NCI-H460 (cell line): ENCODE measurements at places on chromosomes 5 and 9.

GRCh38 chr9:70205366-70206020 is 53.3 kb upstream of the SMC5 start:
- DNase-seq = no peak

- no peak for DNase-seq
Observed at GRCh38 chr9:86749894-86750255, 197.4 kb downstream of the GAS1 start.

DNA sequence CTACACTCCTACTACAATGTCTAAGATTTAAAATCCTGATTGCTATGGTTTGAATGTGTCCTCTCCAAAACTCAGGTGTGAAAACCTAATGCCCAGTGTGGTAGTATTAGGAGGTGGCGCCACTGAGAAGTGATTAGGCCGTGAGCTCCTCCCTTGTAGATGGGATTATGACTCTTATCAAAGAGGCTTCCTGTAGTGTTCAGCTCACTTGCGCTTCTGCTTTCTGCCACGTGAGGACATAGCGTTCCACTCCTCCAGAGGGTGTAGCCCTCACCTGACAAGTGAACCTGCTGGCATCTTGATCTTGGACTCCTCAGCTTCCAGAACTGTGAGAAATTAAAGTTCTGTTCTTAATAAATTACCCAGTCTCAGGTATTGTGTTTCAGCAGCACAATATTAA is 33.0 kb upstream of the WHRN start:
- DNase-seq = peak; percentile 26

DNA sequence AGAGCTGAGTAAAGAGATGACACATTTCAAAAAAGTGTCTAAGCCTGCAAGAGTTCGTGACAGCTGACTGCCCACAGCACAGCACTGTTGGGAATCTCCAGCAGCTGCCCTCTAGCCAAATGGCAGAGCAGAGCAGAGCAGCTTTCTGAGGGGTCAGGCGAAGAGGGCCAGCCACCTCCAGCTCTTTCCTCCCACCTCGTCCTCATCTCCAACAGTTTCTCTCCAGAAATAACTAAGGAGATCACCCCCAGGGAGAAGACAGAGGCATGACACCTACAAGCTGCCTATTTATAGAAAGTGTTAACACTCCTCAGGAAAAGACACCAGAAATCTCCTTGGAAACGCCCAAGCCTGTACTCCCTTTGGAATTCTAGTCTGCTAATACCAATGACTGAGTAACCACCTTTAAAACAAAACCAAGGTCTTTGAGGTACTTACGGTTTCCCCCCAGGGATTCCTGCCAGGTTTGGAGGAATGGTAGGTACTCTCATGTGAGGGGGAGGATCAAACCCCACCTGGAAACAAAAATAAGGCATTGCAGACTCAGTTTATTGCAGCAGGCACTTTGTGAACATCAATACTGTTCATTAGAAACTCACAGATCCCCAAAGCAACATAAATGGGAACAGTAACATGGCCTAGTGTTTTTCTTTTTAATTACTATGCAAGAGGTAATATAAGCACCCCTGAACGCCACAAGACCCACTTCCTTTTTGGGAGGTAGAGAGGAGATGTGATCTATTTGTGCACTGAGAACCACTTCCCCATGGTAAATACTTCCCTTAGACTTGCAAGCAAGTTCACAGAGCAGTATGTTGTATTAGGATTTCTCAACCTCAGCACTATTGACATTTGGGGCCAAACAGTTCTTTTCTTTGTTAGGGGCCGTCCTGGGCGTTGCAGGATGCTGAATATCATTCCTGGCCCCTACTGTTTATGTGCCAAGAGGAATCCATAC is 79.3 kb downstream of the TLE1 start:
- no peak for DNase-seq

GRCh38 chr5:61362796-61363368 is 30.8 kb downstream of the ZSWIM6 start:
- DNase-seq = no peak

DNA sequence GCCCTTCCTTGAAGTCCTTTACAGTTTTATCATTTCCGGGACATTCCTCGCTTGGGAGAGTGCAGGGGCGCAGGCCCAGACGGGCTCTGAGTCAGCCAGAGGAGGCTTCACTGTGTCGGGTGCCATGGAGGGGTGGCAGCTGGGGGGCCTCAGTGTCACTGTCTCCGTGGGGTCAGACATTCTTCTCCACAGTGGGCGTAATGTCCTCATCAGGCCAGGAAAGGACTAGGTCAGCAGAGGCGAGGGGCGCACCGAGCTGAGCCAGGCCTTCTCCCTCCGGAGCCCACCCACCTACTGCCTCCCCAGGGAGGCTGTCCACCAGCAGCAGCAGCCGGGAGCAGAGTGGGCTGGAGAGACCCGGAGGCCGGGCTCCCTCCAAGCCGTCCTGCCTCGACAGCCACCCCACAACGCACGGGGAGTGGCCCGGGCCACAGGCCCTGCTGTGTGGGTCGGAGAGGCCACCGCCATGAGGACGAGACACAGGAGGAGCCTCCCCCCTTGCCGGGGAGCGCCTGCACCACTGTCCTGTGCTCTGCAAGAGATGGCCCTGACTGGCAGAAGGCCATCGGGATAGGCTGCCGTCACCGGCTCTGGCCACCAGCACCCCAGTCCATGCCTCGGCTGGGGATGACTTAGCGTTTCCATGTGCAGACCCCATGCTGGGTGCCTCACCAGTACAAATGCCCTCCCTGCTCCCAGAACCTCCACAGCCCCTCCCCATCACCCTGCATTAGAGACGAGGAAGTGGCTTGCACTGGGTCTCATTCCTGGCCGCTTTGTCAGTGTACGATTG is 26.5 kb downstream of the SARDH start:
- DNase-seq = no peak

- no peak for DNase-seq
Observed at GRCh38 chr5:72588640-72589039, 81.4 kb upstream of the ZNF366 start.

DNA sequence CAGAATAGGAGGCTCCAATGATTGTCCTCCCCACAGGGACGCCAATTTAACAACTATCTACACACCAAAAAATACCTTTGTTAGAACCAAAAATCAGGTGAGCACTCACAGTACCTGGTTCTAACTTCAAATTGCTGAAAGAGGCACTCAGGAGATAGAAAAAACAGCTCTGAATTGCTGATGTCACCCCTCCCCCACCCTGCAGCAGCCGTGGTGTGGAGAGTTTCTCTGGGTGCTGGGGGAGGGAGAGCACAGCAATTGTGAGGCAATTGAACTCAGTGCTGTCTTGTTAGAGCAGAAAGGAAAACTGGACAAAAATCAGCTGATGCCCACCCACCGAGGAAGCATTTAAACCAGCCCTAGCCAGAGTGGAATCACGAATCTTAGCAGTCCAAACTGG is 41.8 kb downstream of the TNFSF8 start:
- DNase-seq = no peak

DNA sequence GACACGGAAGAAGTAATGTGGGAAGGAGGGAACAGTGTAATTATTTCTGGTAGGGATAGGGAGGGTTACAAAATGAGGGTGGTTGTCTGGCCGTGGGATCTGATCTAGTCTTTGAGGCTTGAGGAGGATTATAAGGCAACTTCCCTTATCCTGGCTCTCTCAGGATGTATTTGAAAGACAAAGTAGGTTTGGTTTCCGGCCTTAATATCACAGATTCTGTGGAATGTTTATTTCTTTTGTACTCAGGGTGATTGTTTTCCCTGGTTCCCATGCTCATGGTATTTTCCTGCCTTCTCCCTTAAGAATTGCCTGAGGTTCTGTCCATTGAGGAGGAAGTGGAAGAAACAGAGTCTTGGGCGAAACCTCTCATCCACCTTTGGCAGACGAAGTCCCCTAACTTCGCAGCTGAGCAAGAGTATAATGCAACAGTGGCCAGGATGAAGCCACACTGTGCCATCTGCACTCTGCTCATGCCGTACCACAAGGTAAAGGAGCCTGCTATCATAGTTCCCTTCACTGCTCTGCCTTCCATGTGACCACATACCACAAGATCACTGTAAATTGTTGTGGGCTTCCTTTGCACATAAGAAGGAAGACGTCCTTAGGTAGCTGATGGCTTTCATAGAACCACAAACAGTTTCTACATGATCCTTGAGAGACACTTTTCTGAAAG is 253.8 kb downstream of the KDM4C start:
- DNase-seq = no peak

DNA sequence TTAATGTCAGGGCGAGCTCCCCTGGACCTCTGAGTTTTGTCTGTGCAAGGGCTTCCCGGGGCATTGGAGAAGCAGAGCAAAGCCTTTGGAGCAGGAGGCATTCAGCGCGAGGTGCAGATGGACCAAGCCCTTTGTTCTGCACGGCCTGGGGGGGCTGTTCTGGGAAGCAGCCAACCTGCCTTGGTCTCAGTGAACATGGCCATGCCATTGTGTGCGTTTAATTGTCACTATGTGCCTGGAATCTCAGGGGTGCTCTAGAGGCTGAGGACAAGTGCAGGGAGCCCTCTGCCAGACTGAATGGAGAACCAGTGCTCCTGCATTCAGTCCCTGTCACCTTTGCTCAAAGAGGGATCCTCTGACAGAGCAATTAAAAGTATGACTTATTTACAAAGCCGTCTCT is 329.4 kb downstream of the IRX1 start:
- DNase-seq = no peak

DNA sequence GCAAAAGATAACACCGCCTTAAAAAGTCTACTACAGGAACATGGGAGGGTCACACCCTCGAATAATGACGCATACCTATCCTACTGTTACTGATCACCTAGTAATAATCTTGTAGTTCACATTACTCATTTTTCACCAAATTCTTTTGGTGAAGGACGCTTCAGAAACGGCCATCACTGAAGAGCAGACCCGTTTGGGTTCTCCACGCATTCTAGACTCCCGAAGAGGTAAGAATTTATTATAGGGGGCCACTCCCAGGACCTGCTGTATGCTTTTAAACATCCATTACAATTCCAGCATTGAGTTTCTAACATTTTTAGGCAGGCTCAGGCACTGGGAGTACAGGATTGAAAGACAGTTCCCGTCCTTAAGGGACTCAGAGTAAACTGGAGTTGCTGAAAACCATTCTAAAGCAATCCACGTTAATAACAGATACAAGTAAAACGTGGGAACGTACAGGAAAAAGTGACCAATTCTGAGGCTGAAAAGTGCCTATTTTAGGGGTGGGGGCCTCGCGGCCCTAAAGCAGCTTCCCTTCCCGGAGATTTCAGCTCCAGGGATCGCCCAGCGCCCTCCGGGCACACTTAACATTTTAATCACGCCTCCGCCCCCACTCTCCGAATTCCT is at the start of gene FER:
Gene FER (plus strand): TSS at position 124 of the 627 bp plus-strand sequence. CDS start 50,286 bp downstream, outside the sequence.
- peak; percentile 41 for DNase-seq

GRCh38 chr5:19047277-19047676 is 940.7 kb downstream of the CDH18 start:
- no peak for DNase-seq
